Kidney epithelial cell (primary cell): ENCODE measurements at places on chromosomes 12 and 14. TPM values are rescaled to one million over a fixed set of nuclear protein-coding genes. Genes with fewer than 3 reads are reported as not detected.

The DENND5B gene
- 7.6 and 7.9 TPM in 2 replicates for total RNA-seq

The GUCY2C gene
- total RNA-seq, result not detected in 2 replicates

The SPRING1 gene
- 72.8 and 77.0 TPM in 2 replicates for total RNA-seq

The WDR20 gene
- 14.0 and 16.2 TPM in 2 replicates for total RNA-seq

The PYGL gene
- total RNA-seq, result 41.1 and 48.2 TPM in 2 replicates

DNA sequence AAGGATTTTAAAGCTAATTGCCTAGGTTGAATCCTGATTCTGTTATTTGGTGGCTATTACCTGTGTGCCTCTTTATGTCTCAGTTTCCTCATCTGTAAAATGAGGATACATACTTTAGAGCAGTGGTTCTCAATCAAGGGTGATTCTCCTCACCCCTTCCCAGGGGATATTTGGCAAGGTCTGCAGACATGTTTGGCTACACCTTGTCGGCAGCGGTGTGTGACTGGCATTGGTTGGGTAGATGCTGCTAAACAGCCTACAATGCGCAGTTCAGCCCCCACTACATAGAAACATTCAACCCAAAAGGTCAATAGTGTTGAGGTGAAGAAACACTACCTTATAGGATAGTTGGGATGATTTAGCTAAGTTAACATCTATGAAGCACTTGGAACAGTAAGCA lies 23.4 kb downstream of the LDHB start:
- DNase-seq, result no peak

DNA sequence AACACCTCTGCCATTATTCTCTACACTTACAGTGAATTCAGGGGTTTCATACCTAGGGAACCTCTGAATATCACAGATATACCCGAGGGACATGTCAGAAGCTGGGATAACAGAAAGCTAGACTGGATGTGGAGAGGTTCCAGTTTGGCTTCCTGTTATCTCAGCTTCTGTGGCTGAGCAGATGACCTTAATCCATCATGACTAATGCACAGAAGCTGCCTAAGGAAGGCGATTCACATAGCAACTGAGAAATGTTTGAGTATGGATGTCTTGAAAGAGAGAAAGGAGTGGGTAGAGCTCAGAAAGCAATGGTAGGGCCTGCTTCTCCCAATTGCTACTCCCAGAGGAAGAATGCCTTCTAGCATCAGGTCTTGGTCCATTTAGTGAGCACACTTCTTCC lies 187.6 kb downstream of the RMST start:
- DNase-seq, result peak; percentile 35

DNA sequence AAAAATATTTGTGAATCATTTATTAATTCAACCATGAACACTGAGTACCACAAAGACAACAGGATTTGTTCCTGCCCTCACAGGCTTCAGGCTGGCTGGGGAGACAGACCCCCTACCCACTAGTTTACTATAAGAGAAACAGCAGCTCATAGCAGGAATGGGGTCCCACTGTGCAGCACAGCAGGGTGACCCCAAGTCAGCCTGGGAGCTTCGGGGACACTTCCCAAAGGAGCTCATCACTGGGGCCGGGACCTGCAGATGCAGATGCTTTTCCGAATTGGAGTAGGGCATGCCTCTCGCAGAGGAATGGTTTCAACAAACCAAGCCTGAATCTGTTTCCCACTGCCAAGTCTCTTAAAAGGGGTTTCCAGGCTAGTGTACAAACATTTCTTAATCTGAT lies 176.2 kb upstream of the PWP1 start:
- DNase-seq, result no peak

DNA sequence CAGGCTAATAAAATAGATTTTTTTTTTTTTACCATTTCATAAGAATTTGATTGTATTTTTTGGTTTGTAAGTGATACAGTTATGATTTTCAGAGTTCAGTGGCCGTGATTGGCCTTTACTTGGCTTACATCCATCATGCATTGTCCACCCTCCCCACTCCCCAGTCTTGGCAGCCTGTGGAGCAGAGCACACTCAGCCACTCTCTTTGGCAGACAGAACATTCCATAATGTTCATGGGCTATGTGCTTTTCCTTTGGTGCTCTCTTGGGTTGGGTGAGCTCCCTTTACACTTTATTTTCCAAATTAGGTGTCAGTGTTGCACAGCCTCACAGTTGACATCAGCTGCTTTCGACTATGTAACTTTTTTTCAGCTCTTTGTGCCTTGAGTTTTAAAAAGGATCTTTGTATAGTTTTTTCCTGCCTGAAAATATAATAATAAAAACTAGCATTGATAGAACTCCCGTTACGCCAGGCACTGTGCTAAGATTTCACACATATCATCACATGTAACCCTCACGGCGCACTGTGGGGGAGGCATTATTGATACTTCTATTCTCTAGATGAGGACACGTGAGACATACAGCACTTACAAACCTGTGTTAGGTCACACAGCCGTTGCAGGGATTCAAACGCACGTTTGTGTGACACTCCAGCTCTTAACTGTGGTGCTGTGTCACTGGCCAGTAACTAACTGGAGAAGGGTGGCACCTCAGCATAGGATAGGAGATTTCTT lies 21.5 kb downstream of the SUDS3 start:
- no peak for DNase-seq

DNA sequence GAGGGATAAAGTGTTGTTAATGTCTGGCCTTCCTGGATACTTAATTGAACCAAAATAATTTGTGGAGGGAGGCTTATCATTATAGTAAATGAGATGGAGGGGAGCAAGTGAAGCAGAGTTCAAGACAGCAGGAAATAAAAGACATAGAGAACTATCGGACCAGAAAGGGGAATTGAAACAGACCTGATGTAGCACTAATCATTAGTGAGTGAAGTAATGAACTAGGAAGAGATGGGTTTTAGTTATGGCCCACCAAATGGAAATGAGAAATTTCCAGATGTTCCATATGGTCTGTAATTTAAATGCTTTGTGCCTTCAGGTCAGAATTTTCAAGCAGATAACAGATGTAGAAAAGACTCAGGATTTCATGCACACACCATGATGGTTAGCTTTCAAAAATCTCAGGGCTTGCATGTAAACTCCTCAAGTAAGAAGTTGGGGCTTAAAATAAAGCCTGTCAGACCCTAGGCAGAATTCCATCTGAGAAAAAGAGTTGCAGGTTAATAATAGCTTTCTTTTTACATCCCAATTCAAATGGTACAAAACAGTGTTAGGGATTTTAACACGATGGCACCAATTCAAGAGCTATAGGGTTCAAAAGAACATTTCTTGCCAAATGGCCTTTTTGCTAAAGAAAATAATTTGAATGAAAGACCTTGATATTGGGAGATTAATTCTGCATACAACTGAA lies 355.8 kb downstream of the FSCB start:
- DNase-seq, result no peak

- no peak for DNase-seq
Observed at GRCh38 chr14:105139212-105139825, 29.3 kb downstream of the JAG2 start.

GRCh38 chr12:4567073-4567881 lies 5.3 kb downstream of the DYRK4 start:
- DNase-seq, result no peak
